ENCODE measurements at places on chromosomes 16 and 17.

DNA sequence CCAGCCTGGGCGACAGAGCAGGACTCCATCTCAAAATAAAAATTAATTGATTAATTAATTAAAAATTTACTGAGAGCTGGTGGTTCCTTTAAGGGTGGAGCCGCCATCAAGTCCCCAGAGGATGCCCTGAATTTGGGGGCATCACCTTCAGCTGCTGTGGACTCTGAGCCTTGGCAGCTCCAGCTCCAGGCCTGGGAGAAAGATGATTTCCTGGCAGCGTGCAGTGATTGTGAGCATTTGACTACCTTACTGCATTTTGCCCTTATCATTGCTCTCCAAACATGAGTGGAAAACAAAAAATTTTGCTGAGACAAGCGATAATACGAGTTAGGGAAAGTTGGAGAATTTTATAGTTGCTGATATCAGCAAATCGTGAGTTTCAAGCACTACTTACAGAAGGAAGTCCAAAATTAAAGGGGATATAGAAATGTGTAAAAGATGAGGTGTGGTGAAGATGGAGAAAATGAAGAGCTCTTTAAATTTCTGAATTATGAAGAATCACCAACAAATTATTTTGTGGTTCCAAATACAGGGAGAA, 2.6 kb upstream of the ITGAD start:
- no peak for DNase-seq

GRCh38 chr17:78341559-78342448, 18.1 kb downstream of the SOCS3 start:
- DNase-seq = no peak

- no peak for DNase-seq
These were observed 182.0 kb downstream of the SEC14L1 start for GRCh38 chr17:77322514-77323412.

DNA sequence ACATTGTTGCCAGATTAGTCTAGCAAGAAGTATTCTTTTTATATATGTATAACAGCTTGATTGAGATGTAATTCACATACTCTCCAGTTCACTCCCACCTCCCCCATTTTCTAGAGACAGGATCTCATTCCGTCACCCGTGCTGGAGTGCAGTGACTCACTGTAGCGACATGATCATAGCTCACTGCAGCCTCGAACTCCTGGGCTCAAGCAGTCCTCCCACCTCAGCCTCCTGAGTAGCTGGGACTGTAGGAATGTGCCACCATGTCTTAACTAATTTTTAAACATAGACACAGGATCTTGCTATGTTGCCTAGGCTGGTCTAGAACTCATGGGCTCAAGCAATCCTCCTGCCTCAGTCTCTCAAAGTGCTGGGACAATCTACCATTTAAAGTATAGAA, 3.3 kb upstream of the RSAD1 start:
- no peak for DNase-seq

GRCh38 chr17:49596613-49597244, 21.1 kb downstream of the NXPH3 start:
- DNase-seq = no peak

DNA sequence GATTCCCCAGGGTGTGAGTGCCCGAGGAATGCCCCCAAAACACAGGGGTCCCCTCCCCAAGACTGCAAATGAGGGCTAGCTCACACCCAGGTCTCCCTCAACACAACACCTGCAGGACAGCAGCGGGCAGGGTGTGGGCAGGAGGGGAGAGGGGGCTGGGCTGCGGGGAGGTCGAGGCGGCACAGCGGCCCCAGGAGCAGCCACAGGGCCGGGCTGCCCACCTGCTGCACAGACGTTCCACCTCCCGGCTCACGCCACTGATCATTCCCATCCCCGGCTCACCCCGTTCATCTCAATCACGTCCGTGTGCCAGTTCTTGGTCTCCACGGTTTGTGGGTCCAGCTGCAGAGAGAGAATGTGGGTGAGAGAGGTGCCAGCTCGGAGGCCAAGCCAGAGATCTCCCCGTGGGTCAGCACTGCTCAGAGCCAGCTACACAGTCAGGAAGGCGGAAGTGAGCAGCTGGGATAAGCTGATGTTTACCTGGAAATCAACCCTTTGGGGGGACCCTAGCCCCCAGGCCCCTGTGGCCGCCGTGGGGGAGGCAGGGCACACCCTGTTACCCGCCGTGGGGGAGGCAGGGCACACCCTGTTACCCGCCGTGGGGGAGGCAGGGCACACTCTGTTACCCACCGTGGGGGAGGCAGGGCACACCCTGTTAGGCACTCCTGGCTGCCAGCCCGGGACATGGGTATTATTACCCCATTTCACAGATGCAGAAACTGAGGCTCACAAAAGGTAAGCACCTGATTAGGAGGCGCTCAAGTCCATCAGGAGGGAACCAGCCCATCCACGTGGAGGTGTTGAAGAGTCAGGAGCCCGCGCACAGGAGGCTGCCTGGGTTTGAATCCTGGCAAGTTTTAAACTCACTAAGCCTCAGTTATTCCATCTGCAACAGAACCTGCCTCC, 16.1 kb downstream of the TIMM22 start:
- no peak for DNase-seq

DNA sequence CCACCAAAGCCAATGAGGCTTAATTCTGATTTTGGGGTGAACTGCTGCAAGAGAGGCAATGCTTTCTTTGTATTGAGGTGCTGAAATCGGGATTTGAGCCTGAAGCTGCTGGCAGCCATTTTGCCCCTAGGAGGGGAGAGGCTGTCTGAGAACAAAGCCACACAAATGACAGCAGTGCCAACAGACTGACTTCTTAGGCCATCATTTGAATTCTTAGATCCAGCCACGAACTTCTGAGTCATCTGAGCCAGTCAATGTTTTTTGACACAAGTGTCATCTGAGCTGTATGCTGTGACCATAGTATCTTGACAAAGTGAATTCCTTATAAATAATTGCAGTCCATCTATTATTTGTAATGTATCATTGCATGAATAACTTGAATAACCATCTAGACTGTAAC, 29.0 kb downstream of the HYDIN start:
- no peak for DNase-seq

DNA sequence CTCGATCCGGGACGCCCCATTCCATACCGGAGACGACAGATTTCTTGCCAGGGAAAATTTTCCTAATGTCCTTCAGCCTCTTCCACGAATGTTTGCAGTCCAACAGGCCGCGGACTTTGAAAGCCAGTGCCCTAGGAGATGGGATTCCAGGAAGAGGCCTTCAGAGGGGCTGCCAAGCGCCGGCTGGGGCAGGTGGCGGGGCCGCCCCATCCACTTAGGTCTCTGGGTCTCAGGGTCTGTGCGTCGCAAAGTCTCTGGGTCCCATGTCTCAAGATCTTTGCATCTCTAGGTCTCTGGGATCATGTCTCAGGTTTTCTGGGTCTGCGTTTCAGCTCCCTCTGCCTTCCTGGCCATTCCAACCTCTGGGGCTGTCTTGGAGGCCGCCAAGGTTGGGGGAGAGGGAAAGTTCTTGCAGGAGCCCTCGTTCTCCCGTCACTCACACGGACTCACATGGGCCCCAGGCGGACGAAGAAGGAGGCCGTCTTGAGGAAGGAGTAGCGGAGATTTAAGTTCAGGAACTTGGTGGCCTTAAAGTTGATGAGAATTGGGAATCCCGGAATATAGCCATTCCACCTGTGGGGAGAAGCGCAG, 7.2 kb downstream of the ALOX12B start:
- DNase-seq = no peak

- DNase-seq = no peak
These were observed 486.0 kb downstream of the KCNJ2 start for GRCh38 chr17:70655176-70655958.

GRCh38 chr17:80879723-80880647, 111.7 kb upstream of the CHMP6 start:
- DNase-seq = no peak

- DNase-seq = peak; percentile 42
These were observed 63.3 kb downstream of the TUBD1 start for GRCh38 chr17:59829217-59830006.
